ENCODE measurements at places on chromosomes 5 and 9.

- no peak for DNase-seq
These were observed 34.4 kb downstream of the SARDH start for GRCh38 chr9:133703591-133704399.

- no peak for DNase-seq
These were observed 9.4 kb downstream of the IQGAP2 start for GRCh38 chr5:76412511-76412910.

GRCh38 chr5:64513492-64513891, 7.7 kb downstream of the RGS7BP start:
- DNase-seq: no peak

- DNase-seq: no peak
These were observed 32.5 kb downstream of the SGCD start for GRCh38 chr5:156359476-156359875.

GRCh38 chr9:34035656-34036055, 13.0 kb downstream of the UBAP2 start:
- no peak for DNase-seq

DNA sequence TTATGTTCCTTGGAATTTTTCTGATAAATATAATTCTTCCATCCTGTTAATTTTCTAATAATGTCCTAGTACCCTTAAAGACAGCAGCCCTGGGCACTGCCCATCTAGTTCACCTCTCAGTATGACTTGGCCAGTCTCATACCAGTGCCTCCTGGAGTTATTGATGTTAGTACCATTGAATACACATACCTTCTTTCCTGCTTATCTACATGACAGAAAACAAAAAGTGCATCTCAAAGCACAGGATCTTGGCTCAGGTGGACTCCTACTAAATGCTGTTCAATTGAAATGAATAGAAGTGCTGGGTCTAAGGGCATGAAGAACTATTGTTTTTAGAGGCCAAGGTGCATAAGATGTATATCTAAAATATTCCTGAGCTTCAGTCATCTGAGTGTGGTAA, 669.7 kb downstream of the NR2F1-AS1 start:
- DNase-seq: no peak

- peak; percentile 56 for DNase-seq
These were observed 96.8 kb downstream of the ZNF608 start for GRCh38 chr5:124649491-124650146.

GRCh38 chr5:18798058-18798457, 1163.8 kb downstream of the TAF11L14 start:
- DNase-seq: no peak

DNA sequence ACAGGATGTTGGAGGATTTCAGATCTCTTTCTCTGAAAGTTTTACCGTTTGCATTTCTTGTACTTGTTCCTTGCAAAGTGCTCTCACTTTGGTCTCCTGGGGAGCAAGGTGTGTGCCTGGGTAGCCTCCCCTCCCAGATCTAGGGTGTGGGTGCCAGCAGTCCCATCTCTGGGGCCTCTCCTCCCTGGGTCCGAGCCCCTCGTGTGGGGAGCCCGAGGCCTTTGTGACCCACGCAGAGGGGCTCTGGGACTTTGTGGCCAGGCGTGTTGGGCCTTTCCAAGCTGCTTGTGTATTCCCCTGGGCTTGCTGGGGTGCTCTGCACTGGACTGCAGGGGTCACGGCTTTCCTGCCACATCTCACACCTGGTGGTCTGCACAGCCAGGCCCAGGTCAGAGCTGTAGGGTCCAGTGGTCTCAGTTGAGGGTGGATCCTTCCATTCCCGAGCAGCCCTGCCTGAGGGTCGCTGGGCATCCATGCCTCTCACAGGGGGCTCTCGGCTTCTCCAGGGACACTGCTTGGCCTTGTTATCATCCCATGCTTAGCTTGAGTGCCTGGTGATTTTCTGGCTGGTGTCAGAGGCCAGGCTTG, 96.3 kb downstream of the CACNA1B start:
- no peak for DNase-seq

- peak; percentile 48 for DNase-seq
These were observed 133.0 kb downstream of the C9orf50 start for GRCh38 chr9:129487658-129488483.

- DNase-seq: no peak
These were observed 26.6 kb upstream of the LRRTM2 start for GRCh38 chr5:138901716-138902115.

GRCh38 chr9:124215956-124216355, 41.8 kb upstream of the NEK6 start:
- DNase-seq: no peak

DNA sequence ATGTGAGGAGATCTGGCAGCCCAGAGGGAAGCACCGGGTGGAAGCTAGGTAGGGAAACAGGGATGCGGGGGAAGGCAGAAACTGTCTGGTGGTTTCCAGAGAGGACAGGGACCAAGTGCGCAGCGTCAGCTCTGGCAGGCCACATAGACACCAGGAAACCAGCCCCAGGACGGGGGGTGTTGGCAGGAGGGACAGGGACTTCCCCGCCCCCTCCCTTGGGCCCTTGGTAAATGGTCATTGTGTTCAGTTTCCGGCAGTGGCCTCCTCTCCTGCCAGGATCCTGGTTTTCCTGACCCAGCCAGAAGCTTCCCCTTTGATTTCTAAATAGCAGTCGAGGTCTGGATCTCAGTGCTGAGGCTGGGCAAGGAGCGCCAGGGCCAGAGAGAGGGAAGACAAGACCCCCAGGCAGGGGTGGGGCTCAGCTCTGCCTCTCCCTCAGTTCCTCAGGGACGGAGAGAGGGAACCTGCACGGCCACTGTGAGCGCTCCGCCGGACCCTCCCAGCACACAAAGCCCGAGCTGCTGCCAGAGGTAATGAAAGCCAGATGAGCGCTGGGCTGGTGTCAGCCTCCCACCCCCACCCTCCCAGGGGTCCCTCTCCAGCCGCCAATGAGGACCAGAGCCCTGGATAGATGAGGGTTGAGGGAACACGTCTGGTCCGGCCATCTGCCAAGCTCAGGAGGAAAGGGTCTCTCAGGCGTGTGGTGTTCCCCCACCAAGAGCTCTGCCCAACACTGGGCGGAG, 1.8 kb downstream of the RALGDS start:
- DNase-seq: no peak

GRCh38 chr5:34657988-34658387, 1.9 kb downstream of the RAI14 start:
- no peak for DNase-seq

GRCh38 chr9:91758491-91758981, 191.5 kb downstream of the ROR2 start:
- DNase-seq: no peak

GRCh38 chr9:128206484-128206883, 3.3 kb downstream of the DNM1 start:
- no peak for DNase-seq

DNA sequence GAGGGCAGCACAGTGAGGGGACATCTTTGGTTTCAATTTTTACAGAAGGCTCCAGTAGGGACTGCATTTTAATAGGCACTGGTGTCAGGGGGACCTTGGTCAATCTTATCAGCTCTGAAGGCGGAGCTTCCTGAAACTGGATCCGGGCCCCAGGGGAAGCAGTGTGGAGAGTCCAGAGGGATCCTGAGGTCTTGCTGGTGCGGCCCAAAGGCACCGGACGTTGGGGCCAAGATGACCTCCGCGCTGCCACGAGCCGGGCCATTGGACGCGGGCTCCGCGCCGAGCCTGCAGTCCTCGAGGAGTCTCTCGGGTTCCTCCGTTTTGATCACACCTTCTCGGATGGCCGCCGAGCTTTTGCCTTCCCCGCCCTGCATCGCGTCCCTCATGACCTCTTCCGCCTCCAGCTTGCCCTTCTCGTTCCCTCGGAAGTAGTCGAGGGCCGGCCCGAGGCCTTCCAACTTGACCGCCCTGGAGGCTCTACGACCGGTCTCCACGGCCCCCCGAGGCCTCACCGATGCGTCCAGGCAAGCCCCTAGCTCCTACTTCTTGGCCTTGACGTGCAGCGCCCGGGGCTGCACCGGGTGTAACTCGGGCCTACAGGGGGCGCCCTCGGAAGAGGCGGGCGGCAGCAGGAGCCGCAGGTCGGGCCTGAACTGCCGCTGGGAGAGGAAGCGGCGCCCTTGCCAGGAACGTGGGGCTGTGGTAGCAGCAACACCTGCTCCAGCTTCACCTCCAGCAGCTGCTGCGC, 18.8 kb downstream of the C5orf52 start:
- peak; percentile 29 for DNase-seq

DNA sequence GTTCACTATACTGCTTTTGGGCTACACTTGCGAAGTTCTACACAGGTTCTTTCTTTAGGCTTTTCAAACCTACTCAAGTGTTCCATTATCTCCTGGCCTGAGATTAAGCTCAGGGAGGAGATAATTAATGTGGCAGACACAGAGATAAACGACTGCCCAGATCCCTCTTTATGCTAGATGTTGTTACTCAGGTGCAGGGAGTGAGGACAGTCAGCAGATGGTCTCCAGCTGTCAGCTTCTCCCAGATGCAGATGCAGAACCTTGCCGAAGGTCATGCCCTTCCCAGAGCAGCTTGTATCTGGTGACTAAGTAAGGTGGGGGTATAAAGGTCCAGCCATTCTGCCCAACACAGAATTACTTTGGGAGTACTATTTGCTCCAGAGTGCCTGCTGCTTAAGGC, 166.2 kb downstream of the ZNF462 start:
- DNase-seq: no peak

DNA sequence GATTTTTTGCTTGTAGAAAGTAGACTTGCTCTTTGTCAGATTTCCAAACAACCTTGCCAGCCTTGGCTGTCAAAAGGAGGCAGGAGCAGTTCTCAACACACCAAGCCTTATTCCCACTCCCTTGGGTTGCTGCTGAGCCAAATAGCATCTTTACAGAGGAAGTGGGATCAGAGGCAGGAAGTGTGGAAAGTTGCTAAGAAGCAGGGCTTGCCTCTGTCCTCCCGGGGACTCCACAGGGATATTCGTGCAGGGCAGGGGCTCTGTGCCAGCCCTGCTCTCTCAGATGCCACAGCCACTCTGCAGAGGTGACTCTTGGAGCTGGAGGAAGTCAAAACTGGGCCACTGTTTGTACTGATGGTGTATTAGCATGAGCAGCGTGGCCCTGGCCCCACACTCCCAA, 24.3 kb downstream of the PTPDC1 start:
- DNase-seq: no peak

DNA sequence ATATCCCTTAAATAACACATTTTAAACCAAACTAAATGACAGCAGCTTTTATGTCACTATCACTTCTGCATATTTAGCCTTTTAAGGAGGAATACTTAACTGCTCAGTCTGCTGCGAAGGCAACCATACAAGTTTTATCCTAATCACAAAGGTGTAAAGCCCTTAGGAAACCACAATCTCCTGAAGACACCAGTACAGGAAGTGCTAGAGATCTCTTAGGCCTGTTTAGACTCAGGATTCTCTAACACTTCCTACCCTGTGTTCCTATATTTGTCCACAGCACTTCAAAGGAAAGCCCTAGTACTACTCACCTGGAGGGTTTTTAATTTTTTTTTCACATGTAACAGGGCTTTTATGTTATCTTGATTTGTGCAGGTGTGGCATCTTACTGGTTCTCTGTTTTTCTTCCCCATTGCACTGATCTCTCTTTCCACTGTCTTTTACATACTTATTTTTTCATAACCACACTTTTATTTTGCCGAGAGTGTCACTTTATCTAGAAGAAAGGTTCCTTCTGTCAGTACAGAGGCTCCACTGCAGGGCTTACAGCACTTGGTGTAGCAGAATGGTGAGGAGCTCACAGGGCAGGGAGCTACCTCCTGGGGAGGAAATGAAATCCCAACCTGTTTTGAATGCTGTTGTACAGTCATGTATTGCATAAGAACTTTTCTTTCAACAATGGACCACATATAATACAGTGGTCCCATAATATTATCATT, 1060.6 kb upstream of the ACO1 start:
- DNase-seq: peak; percentile 40

GRCh38 chr9:133656211-133657119, 20.3 kb downstream of the DBH start:
- DNase-seq: peak; percentile 53

- no peak for DNase-seq
These were observed 92.6 kb downstream of the CDKN2A start for GRCh38 chr9:21901546-21901945.

- no peak for DNase-seq
These were observed 28.7 kb downstream of the ANXA1 start for GRCh38 chr9:73180403-73180802.

DNA sequence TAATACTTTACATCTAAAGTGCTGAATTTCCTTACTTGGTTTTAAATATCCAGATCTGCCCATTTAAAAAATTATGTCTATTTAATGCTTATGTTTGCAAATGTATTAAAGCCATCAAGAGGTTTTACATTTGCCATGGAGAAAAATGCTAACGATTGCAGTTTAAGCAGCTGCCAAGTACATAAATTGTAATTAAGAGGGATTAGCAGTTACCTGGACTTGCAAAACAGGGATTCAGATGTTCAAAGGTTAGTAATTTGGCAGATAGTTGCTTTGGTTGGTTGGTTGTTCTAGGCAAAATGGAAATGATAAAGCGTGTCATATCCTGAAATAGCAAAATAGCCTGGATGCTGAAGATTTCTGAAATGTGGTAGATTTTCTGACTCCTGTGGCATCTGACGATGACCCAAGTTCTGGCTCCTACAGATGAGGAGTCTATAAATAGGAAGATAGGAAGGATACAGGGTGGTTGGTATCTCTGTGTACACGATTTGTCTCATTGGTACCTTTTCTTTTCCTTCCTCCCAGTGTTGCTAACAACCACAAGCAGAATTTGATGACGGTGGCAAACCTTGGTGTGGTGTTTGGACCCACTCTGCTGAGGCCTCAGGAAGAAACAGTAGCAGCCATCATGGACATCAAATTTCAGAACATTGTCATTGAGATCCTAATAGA, 282.9 kb downstream of the NR3C1 start:
- no peak for DNase-seq

- no peak for DNase-seq
These were observed 103.0 kb downstream of the PCSK1 start for GRCh38 chr5:96329886-96330529.

- DNase-seq: no peak
These were observed 23.6 kb upstream of the ANXA2R start for GRCh38 chr5:43063721-43064171.

- DNase-seq: no peak
These were observed 49.6 kb downstream of the DCP2 start for GRCh38 chr5:113026211-113026610.

GRCh38 chr5:62623271-62623670, 44.7 kb downstream of the LRRC70 start:
- DNase-seq: no peak

GRCh38 chr5:44356231-44356630, 33.0 kb downstream of the FGF10 start:
- DNase-seq: no peak

DNA sequence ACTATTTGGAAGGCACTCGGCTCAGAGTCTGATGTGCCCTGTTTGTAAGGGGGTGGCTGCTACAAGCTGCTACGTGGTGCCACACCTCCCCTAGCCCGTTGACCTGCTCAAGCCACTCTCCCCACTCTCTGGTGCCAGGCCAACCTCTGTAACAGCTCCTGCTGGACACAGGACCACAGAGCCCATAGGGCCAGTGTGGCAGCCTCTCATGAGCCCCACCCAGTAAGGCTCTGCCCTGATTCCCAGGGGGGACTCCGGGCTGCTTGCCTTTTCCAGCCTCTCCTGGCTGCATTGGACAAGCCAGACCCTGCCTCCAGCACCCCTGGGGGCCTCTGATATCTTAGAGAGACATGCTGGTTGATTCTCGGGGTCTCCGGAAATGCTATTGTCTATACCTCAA, 53.3 kb upstream of the ANGPTL2 start:
- DNase-seq: no peak

GRCh38 chr5:67104859-67105258, 91.7 kb downstream of the CD180 start:
- no peak for DNase-seq

- no peak for DNase-seq
These were observed 3.1 kb upstream of the AHRR start for GRCh38 chr5:318341-318897.

Data from CD4-positive, alpha-beta T cell treated with Interleukin-6 at 100 ng/mL for 8 hours (primary cell).